Activated CD4-positive, alpha-beta T cell treated with anti-CD3 and anti-CD28 coated beads, Interleukin-2, amount 50 U/mL, for 4 hours (primary cell): ENCODE measurements at places on chromosomes 2 and 18.

DNA sequence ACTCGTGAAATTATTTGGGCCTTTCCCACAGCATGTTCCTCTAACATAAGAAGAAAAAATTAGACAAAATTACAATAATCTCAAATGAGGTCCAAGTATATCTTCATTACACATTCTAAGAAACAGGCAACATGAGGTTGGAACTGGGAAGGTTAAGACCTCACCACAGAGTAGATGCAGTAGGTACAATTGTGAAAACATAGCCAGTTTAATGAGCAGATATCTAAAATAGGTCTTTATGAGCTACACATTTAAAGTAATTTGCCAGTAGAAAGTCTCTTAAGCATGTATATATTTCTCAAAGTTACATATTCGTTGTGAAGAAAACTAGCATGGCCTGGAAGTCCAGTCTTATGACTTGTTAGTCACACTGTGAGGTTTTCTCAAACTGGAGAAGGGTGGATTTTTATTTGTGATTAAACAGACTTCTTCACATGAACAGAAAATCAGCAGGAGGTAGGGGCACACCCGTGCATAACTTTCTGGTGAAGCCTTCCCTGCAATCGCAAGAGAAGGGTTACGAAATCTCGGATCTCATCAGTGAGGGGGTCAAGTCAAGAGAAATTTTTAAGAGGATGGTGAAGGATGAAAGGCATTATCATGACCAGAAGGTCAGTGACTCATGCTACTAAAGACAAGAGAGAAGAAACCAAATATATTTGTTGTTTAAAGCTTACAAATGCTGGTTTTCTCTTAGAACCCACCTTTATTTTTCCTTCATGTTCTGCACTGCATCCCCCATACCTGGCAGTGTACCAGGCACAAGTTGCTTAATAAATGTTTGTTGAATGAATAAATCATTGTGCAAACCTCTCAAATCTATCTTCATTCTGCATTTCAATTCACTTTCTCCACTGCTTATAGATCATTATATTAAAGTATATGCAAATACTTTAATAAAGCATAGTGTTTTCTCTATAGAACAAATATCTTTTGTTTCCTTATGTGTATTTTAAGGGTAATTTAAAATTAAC is 5.1 kb upstream of the RAB27B start:
- no peak for DNase-seq

DNA sequence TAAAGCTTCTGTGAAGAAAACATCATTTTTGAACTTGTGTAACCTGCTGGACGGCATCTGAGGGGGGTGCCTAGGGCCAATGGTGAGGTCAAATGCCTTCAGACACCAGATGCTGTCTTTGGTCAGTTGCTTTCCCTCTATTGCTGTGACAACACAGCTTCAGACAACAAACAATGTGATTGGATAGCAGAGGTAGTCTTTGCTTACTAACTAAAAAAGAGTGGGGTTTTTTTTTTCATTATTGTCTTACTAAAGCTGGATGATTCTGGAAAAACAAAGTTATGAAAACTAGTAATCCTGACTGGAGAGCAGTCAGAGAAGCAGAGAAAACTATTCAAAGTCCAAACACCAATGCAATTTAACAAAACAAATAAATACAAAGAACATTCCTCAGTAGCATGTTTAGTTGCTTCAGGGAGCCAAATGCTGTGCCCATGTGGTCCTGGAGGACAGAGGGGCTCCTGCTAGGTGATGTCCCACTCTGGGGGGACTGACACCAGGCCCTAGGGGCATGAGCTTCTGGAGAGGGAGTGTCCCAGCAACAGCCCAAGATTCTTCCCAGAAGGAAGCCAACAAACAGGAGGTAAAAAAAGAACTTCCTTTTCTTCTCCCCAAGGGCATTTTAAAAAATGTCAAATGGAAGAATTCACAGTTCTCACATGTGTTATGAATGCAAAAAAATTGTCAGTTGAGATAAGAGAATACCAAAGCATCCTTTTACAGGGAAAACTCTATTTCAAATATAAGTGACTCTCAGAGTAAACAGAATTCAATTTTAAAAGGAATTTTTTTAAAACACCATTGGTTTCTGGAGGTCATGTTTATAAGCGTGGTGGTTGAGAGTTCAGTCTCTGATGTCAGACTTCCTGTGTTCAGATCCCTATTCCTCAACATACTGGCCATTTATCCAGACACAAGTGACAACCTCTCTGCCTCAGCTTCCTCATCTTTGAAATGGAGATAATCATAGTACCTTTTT is 181.1 kb upstream of the PGAP1 start:
- DNase-seq, result no peak

- no peak for DNase-seq
These were observed 115.5 kb downstream of the HDAC4 start for GRCh38 chr2:239285071-239285931.

GRCh38 chr2:120109186-120110061 is 96.5 kb downstream of the EPB41L5 start:
- DNase-seq, result no peak

GRCh38 chr2:6627316-6627715 is 238.4 kb downstream of the CMPK2 start:
- no peak for DNase-seq

GRCh38 chr2:162435676-162436075 is 91.7 kb downstream of the GCA start:
- DNase-seq, result no peak

DNA sequence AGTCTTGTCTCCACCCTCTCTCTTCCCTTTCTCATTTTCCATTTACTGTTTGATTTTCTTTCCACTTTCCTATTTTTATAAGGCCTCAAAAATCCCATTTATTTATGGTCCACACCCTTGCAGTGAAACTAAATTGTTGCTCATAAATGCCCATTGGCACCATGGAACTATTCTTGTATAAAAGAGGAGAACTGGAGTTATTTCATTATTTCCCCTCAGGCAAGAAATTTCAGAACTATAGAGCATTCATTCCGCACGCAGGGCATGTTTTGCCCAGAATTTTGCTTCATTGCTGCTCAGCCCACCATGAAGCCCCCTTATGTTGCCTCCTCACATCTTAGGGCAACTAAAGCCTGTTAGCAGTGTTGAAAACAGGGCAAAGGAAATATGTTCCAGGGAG is 113.7 kb upstream of the MMADHC start:
- no peak for DNase-seq

DNA sequence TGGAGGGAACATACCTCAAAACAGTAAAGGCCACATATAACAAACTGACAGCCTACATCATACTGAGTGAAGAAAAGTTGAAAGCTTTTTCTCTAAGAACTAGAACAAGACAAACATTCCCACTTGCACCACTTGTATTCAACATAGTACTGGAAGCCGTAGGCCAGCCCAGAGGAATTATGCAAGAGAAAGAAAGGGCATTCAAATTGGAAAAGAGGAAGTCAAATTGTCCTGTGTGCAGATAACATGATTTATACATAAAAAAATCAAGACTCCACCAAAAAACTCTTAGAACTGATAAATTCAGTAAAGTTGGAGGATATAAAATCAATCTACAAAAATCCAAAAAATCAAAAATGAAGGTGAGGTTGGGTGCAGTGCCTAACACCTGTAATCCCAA is 8.0 kb upstream of the KDM3A start:
- no peak for DNase-seq

DNA sequence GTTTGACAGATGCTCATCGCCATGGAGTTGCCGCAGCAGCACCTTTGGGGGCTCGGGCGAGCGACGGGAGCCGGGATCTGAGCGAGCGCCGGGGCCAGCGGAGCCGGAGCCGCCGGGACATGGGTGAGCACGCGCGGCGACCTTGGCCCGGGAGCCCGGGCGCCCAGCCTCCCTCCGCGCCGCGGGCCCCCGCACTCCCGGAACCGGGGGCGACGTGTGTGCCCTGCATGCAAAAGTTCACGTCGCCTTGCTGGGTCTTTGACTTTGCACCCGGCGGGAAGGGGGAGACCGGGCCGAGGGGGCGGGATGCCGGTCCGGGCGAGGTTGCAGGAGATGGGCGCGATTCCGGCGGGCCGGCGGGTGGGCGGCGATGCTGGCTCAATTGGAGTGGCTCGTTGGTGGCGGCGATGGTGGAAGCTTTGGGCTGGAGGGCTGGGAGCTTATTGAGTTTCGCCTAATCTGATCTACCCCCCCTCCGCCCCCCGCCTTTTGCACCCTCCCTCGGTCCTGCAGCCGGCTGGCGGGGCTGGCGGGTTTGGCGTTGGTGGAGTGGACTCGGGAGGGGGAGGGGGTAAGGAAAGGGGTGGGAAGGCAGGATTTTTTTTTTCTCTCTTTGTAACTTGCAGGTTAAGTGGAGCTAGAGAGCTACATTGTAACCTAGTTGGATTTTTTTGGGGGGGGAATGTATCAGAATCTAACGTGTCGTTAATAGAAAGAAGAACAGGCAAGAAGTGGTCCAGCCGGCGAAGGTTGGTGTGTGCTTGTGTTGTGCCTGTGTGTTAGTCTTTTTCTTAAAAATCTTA is at the start of gene SETBP1:
Gene SETBP1, plus strand, starts transcription at position 616 of the 803 bp plus-strand sequence. CDS start 20,459 bp downstream, outside the sequence.
- no peak for DNase-seq

- no peak for DNase-seq
These were observed 37.7 kb downstream of the NETO1 start for GRCh38 chr18:72830109-72830508.

DNA sequence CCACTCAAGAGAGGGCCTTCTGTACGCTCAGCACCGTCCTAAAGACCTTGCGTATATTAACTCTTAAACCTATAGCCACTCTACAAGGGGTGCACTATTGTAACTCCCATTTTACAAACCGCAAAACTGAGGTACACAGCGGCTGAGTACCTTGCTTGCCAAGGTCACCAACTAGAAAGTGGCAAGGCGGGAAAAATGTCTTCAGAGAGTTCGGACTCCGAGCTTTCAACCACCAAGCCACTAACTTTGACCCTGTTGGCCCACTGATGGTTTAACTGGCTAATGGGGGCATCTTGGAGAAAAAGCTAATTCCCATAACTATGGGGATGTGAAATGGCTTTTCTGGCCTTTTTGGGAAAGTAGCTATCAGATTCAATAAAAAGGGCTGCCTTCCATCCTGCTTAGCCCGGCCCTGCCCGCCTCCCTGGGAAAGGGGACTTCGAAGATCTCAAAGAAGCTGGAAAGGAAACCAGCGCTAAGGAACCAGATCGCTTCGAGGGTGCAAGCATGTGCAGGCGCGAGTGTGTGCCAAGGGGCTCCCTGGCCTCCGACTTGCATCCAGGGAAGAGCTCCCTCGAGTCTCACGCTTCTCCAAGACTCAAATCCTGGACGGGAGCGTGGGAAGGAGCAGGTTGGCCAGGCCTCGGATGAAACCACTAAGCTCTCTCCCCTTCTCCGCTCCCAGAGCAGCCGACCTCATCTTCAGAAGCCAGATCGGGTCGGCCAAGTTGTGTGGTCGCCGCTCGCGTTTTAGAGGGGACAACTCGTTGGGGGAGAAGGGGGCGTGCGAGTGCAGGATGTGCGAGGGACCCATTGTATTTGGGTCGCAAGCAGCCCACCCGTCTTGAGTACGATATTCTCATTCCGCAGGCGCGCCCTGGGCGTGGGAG is 2.2 kb upstream of the SP5 start:
- no peak for DNase-seq

DNA sequence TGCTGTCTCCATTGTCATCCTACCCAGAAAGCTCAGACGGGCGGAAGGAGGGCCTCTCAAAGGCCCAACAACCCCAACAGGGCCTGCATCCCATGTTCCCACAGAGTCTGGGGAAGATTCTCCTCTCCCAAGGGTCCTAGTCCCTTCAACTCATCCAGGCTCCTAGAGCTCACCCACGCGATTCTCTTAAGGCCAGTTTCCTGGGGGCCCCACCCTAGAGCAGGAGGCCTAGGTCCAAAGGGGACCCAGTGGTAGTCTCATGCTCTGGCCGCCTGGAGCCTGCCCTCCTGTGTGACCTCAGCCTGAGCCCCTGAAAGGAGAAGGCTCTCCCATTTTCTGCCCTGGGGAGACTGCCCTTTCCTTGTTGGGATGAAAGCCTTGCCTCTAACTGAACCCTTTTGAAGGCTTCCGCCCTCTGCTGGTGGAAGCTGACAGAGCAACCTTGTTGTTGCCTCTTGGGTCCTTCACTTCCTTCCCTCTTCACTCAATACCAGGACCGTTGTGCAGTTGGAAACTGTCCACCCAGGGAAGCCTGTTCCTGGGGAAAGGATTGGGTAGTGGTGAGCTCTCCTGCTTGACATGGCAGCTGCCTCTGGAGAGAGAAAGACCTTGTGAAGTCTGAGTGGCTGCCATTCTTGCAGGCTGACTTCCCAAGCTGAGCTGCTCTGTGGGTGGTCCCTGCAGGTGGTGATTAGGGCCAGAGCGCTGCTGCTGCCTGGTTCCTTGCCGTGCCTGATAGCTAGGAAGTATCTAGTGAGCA is 86.0 kb upstream of the ALPP start:
- peak; percentile 25 for DNase-seq

GRCh38 chr2:133062931-133063665 is 393.1 kb upstream of the LYPD1 start:
- DNase-seq, result no peak

- no peak for DNase-seq
These were observed 17.1 kb upstream of the B3GNT2 start for GRCh38 chr2:62178741-62179271.

GRCh38 chr2:84919885-84920580 is 14.6 kb downstream of the TMSB10 start:
- peak; percentile 60 for DNase-seq

DNA sequence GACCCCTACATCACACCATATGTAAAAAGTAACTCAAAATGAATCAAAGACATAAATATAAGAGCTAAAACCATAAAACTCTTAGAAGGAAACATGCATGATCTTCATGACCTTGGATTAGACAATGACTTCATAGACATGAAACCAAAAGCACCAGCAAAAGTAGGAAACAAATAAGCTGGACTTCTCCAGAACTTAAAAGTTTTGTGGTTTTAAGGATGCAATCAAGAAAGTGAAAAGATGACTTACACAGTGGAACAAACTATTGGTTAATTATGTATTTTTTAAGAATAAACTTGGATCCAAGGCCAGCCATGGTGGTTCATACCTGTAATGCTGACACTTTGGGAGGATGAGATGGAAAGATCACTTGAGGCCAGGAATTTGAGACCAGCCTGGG is 150.2 kb downstream of the GALNT1 start:
- no peak for DNase-seq
